ENCODE measurements at places on chromosomes 2 and 18.
A peak's percentile ranks its signal among the peaks of the same experiment; 100 is the strongest.

DNA sequence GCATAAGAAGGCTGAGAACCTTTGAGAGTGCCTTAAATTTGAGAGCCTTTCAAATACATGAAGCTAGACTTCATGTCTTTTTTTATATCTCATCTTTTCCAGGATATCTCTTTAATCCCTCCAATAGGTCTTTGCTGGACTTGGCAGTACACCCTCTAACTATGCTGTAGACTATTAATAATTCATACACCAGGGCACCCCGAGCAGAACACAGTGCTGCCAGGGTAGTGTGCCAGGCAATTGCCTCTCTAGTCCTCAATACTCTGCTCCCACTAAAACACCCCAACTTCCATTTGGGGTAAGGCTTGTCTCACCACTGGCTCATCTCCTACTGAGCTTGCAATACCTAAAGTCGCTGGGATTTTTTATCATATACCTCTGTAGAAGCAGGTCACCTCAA lies 80.8 kb downstream of the VIT start:
- no peak for DNase-seq

GRCh38 chr18:3340682-3341097 lies 78.8 kb downstream of the MYL12B start:
- no peak for DNase-seq

DNA sequence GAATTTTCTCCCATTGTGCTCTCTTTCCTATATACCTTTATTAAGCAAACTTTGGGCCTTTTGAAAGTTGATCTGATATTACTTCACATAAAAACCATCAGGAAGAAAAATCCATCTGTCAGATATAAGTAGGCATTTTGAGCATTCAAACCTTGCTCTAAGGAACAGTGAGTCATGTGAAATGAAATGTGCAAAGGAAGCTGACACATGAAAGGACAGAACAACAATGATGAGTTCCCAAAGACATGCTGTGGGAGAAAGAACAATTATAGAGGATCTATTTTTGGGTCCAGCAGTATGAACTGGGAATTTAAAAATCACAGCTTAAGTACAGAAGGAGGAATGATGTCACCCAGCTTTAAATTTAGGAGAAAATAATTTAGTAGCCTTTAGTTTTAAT lies 18.1 kb downstream of the CALCRL start:
- no peak for DNase-seq

DNA sequence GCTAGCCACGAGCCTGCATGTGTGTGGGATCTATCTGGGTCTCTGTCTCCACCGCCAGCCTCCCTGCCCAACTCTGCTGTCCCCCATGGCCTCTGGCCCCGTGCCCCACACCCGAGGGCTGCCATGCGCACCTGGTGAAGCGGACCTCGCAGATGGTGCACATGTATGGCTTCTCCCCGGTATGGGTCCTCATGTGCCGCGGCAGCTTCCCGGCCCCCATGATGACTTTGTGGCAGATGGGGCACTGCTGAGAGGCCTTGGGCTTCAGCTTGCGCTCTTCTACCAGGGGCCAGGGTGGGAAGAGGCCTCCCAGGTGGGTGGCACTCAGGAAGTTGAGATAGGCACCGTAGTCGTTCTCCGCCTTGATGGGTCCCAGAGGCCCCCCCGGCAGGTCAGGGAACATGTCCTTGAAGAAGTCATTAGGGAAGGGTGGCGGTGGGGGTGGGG lies 109.3 kb upstream of the SMAD2 start:
- DNase-seq = no peak

DNA sequence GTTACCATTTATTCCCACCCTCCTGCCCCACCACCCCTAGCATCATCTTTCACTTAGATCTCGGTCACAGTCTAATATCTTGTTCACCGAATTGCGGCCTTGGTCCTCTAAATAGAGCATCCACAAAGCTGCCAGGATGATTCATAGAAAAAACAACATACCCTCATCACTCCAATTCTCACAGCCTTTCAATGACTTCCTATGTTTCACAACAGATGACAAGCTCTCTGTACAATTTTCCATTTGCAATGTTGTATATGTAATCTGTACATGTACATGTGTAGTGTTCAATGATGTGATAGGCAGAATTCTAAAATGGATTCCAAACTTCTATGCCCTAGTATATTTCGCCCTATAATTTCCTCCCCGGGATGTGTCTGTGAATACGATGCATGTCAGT lies 675.6 kb upstream of the CELF4 start:
- DNase-seq = no peak

- DNase-seq = no peak
Observed at GRCh38 chr2:423479-423878, 135.6 kb upstream of the ALKAL2 start.

- peak; percentile 75 for DNase-seq
Observed at GRCh38 chr2:240396623-240397541, 38.6 kb upstream of the GPC1 start.

GRCh38 chr2:38907743-38908562 lies 18.3 kb downstream of the ARHGEF33 start:
- DNase-seq = no peak

DNA sequence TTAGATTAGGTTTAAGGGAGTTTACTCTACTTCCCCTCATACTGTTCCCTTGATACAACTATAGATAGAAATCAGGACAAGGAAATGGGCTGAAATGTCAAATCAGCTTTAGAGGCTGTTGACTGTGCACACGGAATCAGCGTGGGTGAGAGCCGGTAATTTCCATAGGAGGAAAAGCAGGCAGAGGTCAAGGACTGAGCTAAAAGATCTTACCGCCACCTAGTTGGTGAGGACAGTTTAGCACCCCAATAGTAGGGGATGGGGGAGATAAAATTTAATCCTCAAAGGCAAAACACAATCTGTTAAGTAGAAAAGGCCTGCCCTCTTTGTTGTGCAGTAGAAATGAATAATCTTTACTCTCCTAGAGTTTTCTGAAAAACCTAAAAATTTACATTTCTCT lies 1154.5 kb upstream of the CHAC2 start:
- DNase-seq = no peak

- no peak for DNase-seq
Observed at GRCh38 chr2:200617156-200618053, 31.6 kb downstream of the AOX1 start.

- DNase-seq = no peak
Observed at GRCh38 chr2:180960982-180961381, 19.4 kb upstream of the UBE2E3 start.

DNA sequence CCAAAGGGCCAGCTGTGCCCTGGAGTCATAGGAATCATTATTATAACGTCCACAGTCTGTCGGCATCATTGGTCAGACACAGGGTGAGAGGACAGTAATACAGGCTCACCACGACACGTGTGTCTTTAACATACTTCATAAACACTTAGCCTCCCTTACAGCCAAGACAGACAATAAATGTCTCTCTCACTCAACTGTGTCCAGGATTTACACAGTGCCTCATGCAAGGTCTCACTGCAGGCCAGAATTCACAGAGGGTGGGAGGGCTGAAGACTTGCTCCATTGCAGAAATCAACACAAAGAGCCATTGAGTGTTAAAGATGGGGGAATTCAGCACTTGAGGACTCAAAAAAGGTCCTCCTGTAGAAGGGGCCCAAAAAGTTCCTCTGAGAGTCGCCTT lies 210.5 kb downstream of the BCL2 start:
- no peak for DNase-seq

DNA sequence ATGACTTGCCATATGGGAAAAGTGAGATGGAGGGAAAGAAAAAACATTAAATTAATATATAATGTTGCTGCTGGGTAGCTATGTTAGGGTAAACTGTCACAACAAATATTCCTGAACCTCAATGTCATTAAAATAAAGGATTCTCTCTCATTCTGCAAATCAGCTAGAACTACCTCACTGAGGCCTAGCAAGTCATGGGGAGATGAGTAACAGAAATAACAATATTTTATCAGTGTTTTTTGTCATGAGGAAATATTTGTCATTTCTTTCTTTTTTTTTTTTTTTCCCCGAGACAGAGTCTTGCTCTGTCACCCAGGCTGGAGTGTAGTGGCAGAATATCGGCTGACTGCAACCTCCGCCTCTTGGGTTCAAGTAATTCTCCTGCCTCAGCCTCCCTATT lies 1282.3 kb upstream of the NRXN1 start:
- DNase-seq = no peak

DNA sequence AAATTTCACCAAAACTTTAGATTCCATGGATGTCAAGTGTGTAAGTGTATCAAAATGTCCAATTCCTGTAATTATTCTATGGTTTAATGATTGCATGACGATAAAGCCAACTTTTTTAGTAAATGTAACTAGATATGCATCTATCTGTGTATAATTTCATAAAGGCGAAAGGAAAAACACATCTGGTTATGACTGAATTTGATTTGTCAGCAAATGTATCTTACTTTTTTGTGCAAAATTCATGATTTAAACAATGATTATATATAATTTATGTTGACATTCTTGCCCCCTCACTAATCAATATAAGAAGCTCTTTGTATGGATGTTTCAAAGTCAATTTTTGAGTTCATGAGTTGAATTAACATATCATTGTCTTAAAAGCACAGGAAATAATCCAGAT lies 138.5 kb downstream of the KCNJ3 start:
- DNase-seq = no peak

GRCh38 chr2:162184821-162185450 lies 32.9 kb upstream of the GCG start:
- no peak for DNase-seq

GRCh38 chr2:216179015-216179414 lies 69.9 kb downstream of the XRCC5 start:
- no peak for DNase-seq

DNA sequence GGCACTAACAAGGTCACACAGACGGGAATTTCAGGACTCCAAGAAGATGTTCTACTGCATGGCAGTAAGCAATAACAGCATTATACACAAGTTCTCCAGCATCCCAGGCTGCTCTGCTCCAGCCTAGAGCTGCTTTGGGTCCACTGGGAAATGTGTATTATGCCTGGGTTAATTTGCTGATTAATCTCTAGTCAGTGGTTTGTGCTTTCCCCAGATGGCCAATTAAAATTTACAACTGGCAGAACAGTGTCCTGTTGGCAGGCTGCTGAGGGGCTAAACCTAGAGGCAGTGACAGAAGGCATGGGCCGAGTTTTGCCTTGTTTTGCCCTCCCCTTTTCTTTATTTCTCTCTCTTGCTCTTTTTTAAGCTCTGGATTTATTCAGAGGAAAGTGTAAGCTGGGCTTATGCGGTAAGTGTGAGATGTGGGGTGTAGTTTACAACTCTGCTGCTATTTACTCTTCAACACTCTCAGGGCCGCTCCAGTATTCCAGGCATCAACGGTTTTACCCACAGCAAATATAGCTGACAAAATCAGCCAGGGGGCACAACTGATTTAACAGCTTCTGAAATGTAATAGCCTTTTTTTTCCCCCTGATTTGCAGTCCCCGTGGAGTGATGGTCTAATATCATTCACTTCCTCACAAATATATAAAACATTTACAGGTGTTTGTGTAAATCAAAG lies 348.0 kb downstream of the GPD2 start:
- no peak for DNase-seq

DNA sequence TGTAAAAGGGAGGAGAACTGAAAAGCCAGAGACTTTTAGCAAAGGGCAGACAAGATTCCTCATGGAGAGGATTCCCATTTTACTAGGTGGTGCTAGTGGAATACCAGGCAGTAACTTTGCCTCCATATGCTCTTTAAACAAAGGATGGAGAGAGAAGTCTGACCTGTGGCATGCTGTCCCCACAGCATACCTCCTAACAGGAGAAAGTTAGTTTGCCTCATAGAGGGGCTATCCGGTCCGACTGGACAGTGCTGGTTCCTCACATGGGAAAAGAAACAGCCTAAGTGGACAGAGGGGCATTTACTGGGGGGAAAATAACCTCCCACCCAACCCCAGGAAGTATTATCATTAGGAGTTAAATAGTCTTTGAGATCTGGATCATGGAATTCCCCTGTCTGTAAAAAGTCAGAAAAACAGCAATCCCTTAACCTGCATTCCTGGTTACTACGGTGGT lies 31.6 kb upstream of the GMCL1 start:
- DNase-seq = no peak

GRCh38 chr2:170465241-170465640 lies 249.9 kb upstream of the SP5 start:
- DNase-seq = no peak

DNA sequence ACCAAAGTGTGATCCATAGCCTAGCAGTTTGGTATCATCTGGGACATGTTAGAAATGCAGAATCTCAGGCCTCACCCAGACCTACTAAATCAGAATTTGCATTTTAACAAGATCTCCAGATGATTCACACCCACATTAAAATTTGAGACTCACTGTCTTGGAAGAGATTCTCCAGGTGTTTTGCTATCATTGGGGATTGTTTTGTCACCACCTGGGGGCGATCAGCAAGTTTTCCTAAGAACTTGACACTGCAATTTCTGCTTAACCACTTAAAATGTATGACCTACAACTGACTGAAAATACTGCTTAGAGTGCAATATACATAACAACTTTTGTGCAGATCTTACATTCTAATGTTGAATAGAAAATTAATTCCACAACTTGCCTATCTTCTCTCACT lies 18.9 kb upstream of the ITGA4 start:
- no peak for DNase-seq

DNA sequence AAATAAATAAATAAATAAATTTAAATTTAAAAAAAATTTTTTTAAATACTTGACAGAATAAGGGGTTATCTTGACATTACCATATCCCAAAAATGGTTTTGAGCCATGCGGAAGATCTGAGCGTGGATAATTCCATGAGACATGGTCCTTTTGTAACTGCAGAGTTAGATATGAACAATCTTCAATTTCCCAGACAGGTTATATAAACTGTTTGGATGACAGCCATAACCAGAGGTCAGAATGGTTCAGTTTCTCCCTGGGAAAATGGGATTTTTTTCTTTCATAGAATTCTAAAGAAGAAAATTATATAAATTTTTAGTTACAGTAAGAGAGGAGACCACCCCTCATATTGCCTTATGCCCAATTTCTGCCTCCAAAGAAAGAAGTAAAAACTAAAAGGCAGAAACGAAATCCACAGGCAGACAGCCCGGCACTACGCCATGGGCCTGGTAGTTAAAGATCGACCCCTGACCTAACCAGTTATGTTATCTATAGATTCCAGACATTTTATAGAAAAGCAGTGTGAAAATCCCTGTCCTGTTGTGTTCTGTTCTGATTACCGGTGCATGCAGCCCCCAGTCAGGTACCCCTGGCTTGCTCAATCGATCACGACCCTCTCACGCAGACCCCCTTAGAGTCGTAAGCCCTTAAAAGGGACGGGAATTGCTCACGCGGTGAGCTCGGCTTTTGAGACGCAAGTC lies 3.0 kb downstream of the GALM start:
- DNase-seq = no peak

GRCh38 chr2:181104512-181105115 lies 124.2 kb downstream of the UBE2E3 start:
- DNase-seq = no peak

DNA sequence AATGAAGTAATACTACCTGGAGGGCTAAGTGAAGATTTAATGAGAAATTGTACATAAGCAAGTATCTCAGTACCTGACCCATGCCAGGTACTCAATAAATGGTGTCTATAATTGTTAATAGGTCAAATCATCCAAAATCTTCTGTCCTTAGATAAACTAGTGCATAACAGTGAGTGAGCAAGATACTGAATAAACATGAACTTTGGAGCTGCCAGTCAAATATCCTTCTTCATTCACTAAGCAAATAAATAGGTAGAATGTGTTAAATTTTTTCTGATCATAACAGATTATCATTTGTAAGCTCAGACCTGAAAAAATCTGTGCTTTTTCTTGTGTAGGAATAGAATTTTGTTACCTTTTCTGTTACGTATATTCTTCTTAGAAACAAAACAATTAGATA lies 39.6 kb downstream of the RAB3GAP1 start:
- DNase-seq = no peak

GRCh38 chr2:106160786-106161261 lies 33.3 kb downstream of the UXS1 start:
- DNase-seq = no peak
